ENCODE measurements at places on chromosomes 16 and 17.

GRCh38 chr17:43373356-43373755 is 25.4 kb upstream of the ARL4D start:
- DNase-seq = no peak

- DNase-seq = no peak
These were observed 57.9 kb upstream of the MAF start for GRCh38 chr16:79658301-79659033.

- DNase-seq = no peak
These were observed 11.3 kb downstream of the TAF1C start for GRCh38 chr16:84175350-84176081.

- no peak for DNase-seq
These were observed 7.8 kb downstream of the SLC47A2 start for GRCh38 chr17:19708431-19709175.

DNA sequence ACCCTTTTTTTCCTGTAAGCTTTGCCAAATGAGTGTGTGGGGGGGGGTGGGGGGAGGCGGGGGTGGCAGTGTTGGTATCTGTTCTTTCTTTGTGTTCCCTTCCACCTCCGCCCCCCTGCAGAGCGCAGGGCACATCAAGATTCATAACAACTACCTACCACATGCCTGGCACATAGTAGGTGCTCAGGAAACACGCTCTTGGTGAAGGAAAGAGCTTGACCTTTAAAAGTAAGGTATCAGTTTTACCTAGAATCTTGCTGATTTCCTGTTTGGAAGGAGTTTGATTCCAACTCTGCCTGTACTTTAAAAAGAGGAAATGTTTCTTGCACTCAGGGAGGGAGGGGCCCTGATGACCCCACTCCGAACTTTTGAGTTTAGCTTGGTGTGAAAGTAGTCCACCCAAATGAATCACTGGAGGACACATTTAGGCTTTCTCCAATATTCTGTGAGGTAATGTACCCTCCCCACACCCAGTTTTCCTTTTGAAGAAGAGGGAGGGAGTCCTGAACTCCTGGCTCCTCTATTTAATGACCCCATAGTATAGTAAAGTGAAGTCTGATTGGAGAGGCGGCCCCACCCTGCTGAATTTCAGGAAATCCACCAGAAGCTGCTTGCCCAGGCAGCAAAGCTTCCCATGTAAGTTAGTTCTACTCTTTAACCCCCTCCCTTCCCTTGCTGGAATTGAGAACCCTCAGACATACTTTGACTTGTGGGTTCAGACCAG is 560 bp upstream of the FAM20A start:
- no peak for DNase-seq

GRCh38 chr16:54657058-54657708 is 273.5 kb upstream of the IRX5 start:
- no peak for DNase-seq

- no peak for DNase-seq
These were observed 1.2 kb upstream of the UBB start for GRCh38 chr17:16379654-16380053.
